ENCODE measurements at places on chromosomes 4 and X.

GRCh38 chr4:8121292-8122015, 37.2 kb downstream of the ABLIM2 start:
- no peak for DNase-seq

DNA sequence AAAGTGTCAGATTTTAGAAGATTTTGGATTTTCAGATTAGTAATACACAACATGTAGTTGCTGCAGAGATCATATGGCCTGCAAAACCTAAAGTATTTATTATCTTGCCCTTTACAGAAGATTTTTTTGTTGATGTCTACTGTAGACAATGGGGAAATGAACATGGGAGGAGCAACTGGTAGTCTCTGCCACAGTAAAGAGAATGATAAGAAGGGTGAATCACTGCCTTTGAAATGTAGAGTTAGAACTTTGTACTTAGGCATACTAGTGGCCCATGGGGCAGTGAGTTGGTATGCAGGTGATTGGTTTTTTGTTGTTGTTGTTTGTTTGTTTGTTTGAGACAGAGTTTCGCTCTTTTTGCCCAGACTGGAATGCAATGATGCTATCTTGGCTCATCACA, 50.1 kb downstream of the GAB1 start:
- peak; percentile 38 for DNase-seq

- DNase-seq = peak; percentile 35
Measured at GRCh38 chr4:113760094-113760794, 1.3 kb downstream of the CAMK2D start.

DNA sequence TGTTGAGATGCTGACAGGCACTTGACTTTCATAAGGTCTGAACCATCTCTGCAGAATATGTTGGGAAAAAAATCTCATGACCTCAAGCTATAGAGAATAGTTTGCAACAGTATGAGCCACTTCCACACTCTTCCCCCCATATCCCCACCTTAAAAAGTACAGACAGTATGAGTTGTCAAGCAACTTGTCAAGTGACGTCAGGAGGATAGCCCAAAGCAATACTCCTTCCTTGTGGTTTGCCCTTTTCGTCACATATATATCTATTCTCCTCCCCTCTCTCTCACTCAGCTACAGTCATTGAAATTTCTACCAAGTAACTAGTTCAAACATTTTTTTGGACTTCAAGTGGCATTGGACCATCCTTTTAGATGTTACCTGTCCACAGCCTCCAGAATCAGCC, 67.7 kb downstream of the MCF2 start:
- no peak for DNase-seq

DNA sequence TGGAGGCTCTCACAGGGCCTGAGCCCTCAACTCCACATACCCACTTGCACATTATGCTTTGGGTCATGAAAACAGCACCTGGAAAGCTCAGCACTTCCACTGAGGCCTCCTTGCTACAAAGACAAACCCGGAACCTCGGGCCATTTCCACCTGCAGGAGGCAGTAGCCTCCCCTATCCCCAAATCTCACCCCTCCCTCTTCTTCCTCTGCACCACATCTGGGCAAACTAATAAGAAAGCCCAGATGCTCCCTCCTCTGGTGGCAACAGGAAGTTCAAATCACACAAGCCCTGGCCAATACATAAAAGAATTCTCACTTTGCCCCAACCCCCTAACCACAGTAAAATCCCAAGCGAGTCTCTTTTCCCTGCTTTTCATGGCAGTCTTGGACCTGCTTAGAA, 136.4 kb downstream of the MAPK10 start:
- DNase-seq = no peak

DNA sequence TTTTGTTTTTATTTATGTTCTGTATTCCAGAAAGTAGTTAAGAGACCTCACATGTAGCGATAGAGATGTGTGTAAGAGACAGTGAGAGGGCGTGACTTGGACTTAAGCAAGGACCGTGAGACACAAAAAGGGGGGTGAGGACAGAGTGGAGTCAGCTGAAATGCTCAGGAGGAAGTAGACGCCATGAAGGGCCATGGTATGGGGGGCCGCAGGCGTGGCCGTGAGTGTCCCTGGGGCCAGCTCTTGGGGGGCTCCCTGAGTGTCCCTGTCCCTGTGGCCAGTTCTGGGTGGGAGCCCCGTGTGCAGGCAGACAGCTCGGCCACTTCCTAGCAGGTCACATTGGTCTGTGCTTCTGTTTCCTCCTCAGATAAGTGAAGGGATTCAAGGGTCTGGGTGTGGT, 23.0 kb upstream of the MSANTD1 start:
- no peak for DNase-seq

- DNase-seq = no peak
Measured at GRCh38 chr4:102761296-102761701, 531 bp upstream of the MANBA start.

GRCh38 chrX:65668377-65669310, 1.2 kb downstream of the MSN start:
- DNase-seq = peak; percentile 6

DNA sequence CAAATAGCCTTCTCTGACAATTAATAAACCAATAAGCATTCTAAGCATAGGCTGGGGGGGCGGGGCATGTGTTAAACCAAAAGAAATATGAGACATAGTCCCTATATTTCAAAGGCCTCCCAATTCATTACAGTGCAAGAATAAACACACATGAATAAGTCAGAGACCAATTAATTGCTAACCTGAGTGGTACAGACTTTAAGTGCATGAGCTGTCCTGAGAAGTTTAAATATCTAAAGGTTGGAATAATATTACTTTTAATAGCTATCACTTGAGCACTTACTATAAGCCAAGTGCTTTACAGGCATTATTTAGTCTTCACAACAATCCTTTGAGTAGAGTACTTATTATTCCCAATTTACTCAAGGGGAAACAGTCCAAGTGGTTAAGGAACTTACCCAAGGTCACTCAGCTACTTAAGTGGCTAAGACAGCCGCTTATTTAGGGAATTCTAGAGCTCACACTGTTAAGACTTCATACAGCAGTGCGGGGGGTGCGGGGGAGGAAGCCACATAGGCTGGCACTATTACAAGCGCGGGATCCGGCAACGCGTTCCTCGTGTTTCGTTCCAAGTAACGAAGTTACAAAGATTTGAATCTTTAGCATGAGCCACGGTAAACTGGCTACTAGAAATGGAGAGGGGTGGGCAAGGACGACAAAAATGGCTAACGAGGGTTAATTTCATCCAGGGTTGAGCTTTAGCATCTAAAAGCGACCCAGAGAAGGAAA, 1.4 kb downstream of the THOC2 start:
- DNase-seq = no peak

- no peak for DNase-seq
Measured at GRCh38 chr4:75584067-75584466, 28.2 kb downstream of the ODAPH start.

GRCh38 chr4:107439401-107439800, 280.6 kb downstream of the PAPSS1 start:
- no peak for DNase-seq

DNA sequence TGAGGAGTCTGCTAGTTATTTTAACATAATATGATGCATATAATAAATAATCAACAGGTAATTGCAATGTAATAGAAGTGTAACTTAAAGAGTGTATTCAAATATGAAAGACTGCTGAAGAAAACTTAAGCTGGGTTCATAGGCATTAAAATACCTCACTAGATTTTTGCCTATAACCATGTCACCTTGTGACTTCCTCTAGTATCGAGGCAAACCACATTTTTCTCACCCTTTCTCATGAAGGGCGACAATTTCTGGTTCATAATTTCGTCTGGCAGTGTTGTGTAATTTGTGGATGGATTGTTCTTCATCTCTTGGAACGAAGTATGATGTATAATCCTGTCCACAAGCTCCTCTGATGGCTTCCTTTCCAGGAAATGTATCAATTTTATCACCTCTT, 16.0 kb downstream of the SULT1E1 start:
- DNase-seq = no peak

DNA sequence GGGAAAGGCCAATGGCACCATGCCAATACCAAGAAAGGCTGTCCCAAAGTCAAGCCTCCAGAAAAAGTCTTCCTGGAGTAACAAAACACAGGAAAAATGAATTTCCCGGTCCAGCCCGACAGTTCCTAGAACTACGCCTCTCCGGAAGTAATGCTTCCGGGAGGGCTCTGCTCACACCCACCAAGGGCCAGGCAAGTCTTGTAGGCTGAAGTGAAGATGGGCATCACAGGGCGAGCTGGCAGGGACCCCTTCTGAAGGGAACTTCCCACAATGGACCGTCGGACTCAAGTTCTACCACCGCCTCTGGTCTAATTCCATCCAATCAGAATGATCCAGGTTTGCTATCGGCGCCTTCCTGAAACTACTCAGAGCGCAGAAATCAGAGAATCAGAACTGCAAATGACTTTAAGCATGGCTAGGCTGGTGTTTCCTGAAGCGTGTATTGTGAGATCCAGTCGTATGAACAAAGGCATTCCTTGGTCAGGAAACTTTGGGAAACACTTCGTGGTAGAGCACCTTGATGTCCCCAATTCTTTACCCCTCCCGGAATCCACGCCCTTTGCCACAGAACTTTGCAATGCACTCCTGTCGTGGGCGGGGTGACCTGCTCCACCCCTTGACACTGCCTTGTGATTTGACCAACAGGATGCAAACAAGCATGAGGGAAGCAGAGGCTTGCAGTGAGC, 127.8 kb downstream of the BCOR start:
- DNase-seq = peak; percentile 23

- no peak for DNase-seq
Measured at GRCh38 chrX:20042221-20042620, 51.4 kb upstream of the BCLAF3 start.

- no peak for DNase-seq
Measured at GRCh38 chrX:54496517-54496852, 451 bp upstream of the FGD1 start.

DNA sequence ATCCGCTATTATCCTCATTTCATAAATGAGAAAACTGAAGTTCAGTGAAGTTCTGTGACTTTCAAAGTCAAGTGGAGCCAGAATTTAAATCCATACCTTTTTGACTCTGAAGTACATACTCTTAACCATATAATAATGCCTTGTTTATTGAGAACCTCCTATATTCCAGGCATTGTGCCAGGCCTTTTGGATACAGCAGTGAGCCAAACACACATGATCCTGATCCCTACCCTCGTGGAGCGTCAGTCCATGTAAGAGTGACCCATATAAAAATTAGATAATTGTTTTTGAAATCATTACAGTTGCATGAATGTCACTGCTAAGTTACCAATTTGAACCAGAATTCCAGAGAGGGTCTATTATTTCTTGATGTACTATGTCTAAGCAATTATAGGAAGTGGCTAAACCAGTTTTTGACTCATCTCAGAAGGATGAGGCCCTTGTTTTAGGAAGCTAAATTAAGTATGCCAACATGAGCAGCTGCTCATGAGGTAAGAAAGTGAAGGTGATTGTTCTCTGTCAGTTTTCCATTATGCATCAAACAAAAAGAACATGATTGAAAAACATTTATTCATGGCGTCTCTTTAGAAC, 289.5 kb downstream of the GLUD2 start:
- DNase-seq = no peak

DNA sequence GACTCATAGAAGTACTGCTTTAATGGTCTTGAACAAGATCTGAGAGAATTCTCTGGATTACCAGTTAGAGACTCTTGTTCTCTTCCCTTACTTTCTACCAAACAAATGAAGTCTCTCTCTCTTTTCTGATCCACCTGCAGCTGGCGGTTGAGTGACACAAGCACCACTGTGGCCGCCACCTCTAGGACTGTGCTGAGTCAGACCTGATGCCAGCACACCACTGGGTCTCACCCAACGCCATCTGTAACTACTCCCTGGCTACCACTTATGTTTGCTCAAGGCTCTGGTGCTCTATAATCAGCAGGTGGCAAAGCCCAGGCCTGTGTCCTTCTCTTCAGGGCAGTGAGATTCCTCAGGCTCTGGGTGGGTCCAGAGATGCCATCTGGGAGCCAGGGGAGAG, 1173.5 kb downstream of the RPA4 start:
- no peak for DNase-seq

- no peak for DNase-seq
Measured at GRCh38 chr4:168555437-168555836, 58.6 kb downstream of the PALLD start.

DNA sequence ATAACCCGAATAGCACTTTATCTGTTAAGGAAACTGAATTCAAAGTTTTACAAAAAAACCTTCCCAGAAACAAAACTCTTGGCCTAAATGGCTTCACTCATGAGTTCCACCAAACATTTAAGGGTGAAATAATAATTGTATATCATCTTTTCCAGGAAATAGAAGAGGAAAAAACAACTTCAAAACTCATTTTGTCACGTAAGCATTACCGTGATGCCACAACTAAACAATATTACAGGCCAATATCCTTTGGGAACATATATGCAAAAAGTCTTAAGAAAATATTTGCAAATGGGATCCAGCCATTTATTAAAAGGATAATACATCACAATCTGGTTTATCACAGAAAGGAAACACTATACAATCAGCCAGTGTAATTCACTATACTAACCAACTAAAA, 130.1 kb upstream of the MAB21L2 start:
- DNase-seq = no peak

GRCh38 chrX:115616943-115617563, 56.1 kb downstream of the PLS3 start:
- DNase-seq = peak; percentile 61

DNA sequence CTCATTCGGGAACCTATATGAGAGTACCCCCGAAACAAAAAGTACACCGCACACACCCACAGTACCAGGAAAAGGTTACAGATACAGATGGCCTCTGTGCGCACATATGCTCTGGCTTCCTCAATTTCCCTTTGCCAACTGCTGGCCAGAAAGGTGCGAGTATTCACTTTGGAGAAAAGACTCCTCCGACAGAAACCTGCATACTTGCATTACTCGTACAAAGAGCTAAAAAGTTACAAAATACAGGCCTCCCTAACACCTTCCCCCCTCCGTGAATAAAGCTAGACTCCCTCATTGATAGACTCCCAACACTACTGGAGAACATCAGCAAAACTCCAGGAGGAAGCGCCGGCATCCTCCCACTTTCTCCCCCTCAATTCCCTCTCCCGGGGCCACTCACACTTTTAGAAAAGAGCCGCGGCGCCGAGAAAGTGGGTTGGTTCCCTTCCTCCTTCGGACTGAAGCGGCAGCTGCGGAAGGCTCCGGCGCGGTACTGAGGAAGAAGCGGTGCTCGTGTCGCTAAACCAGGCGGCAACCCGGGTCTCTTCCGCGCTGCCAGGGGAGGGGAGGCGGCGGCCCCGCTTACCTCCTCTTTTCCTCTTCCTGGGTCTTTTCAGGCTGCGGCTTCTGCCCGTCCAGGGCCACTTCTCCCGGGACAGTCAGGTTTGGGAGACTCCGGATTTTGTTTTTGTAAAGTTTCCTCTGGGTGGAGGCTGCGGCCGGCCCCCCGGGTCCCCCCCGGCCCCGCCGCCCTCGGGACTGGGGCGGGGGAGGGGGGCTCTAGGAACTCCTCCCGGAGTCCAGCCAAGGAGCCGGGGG, 1.1 kb downstream of the FBXW7 start:
- no peak for DNase-seq

GRCh38 chr4:81722290-81722851, 250.7 kb upstream of the RASGEF1B start:
- no peak for DNase-seq

DNA sequence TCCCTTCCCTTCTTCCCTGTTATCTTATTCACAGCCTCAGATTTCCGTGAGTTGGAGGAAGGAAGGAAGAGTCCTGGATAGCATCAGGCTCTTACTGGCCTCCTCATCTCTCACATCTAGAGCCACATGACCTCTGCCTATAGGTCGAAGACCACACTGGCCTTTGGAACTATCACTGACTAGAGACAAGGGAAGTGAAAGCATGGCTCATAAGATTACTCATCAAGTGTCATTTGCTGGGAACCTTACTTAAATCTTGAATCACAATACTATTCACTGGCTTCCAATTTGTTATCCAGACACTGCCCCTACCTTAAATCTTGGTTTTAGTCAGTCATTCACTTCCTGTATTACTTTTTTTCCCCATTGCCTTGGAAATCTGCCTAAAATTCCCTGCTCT, 61.6 kb upstream of the MTMR8 start:
- no peak for DNase-seq

GRCh38 chrX:111339212-111339611, 68.9 kb upstream of the CAPN6 start:
- no peak for DNase-seq
